Stimulated activated CD4-positive, alpha-beta T cell treated with anti-CD3 and anti-CD28 coated beads, TNF-alpha, amount 100 ng/mL, for 24 hours (primary cell): ENCODE measurements at places on chromosomes 6 and 20.

GRCh38 chr20:49486064-49486463 lies 3.6 kb upstream of the KCNB1 start:
- no peak for DNase-seq

DNA sequence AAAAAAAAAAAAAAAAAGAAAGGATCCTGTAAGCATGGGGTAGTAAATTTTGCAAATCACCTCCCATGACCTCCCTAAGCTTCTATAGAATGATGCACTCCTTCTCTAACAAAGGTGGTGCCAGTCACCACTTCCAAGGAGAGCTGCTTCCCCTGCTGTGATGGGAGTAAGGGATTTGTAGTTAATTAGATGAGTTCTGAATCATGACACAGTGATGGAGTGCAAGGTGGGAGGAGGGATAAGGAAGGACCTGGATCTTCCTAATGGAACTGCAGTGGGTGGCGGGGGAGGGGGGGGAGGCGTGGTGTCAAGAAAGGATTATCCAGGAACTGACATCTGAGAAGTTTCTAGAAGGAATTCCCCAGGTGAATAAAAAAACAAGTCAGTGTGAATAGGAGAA lies 47.8 kb downstream of the NRN1 start:
- no peak for DNase-seq

GRCh38 chr6:119760046-119760445 lies 410.5 kb upstream of the MAN1A1 start:
- DNase-seq = no peak

DNA sequence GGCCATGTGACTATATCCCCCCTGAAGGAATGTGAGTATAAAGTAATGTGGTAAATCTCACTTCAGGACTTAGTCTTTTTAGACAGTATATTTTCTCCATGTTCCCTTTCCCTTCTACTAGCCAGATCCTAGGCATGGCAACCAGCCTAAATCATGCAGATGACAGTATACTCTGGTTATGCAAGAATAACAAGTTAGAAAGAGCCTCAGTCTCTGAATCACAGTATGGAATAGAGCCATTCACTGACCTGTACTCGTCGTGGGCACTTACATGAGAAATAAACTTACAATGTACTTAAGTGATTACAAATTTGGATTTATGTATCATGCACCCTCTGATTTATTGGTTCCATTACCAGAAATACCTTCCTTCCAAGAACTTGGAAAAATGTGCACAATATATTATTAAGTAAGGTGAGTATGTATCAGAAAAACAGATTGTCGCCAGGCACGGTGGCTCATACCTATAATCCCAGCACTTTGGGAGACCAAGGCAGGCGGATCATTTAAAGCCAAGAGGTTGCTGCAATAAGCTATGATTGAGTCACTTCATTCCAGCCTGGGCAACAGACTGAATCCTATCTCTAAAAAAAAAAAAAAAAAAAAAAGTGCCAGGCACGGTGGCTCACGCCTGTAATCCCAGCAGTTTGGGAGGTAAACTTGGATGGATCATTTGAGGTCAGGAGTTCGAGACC lies 25.1 kb upstream of the FAM8A1 start:
- no peak for DNase-seq

DNA sequence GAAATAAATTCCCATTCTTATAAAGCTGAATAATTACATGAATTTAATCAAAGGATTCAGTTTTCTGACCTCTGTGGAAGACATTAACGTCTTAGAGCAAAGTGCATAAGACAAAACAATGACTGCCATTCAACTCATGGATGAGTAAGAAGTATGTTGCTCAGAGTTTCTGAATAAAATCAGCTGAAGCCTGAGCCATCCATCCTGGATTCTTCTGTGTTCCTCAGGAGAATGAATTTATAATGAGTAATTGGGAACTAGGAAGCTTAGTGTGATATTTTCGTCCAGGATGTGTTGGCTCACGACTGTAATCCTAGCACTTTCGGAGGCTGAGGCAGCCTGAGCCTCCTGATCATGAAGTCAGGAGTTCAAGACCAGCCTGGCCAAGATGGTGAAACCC lies 62.8 kb downstream of the PERP start:
- no peak for DNase-seq

DNA sequence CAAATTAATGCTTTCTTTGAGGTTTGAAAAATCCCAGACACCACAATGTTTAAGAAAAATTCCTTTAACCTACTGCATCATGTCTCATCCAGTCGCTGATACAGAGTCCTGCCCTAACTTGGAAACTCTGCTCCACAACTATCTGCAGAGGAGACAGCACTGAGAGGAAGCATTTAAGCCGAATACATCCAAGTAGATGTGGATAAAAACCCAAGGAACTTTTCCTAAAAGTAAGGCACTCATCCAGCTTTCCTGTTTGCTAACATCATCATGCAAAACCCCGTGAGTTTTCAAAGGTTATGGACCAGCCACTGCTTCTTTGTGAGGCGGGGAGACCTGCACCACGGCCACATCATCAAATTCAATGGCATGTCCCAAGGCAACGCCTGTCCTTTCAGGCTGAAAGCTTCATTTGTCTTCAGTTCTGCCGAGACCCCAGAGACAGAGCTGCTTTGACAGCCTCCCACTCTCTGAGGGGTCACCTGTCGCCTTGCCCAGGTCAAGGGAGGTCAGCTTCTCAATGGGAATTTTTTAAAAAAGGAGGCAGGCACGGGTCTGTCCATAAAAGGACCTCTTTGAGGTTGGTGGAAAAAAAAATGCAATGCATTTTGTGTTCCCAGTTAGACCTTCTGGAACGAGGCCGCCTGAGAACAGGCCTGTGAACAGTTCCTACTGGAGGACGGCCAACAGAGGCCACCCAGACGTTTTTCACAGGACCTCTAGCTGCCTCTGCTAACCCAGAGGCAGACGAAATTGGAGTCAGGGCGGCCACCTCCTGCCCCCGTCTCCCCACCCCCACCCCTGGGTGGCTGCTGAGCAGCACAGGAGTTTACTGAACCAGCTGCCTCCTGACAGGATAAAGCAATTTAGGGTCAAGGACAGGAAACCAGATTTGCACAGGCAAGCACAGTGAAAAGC lies 142.5 kb upstream of the HDDC2 start:
- DNase-seq = no peak

GRCh38 chr6:711925-712324 lies 19.0 kb upstream of the EXOC2 start:
- DNase-seq = no peak

DNA sequence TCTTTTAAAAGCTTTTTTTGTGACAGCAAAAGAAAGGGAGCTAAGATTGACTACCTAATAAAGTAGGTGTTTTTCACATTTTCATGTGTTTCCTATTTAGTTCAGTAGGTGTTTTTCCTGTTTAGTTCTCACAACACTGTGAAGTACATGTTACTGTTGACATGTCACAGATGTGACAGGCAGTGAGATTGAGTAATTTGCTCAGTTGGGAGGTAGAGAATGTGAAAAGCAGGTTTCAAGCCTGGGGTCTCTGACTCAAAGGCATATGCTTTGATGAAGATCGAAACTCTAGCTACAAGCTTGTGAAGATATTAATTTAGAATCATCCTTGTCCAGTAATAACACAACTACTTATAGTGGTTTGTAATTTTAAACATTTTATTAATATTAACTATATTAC lies 43.1 kb downstream of the SLX4IP start:
- DNase-seq = no peak

- DNase-seq = no peak
Measured at GRCh38 chr6:24154121-24154520, 28.1 kb downstream of the NRSN1 start.

DNA sequence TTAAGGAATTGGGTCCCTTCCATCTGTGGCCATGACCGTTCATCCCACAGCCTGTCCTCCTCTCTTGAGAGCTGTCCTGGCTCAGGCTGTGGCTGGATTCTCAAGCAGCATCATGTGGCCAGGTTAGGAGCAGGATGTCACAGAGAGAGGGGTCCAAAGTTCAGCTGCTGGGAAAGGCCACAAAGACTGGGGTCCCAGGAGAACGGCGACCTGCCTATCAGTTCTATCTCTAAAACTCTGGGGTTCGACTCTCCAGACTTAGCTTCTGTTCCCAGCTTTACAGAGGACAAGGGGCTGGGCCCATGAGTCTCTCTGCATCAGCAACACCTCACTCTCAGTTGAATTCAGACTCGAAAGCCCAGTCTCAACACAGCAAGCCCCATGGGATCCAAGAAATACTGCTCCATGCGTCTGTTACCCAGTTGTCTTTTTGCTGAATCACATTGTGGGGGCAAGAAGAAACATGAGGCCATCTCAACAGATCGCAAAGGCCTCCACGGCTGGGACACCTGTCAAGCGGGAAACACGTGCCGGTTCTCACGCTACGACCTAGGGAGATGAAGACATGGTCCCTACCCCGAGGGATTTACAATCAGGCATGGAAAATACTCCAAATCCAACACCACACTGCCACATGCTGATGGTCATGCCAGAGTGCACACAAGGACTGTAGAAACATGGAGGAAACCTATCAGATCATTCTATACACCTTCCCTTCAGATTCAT lies 95.4 kb downstream of the SLC22A23 start:
- DNase-seq = no peak

DNA sequence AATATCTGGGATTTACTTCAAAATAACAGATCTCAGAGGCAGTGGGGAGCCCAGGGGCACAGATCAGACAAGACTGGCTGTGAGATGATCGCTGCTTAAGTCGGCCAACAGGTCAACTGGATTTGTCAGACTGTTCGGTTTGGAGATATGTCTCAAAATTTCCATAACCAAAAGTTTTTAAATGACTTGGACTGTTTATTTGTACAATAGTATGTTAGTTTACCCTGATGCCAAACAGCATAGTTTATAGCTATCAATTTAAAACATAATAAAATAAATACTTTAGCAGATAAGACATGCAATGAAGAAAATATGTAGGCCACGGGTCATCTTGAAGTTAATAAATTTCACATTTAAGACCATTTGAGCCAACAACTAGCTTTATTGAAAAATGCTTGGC lies 126.7 kb downstream of the IRF4 start:
- DNase-seq = no peak

- DNase-seq = no peak
Measured at GRCh38 chr6:111662794-111663593, 57.3 kb upstream of the TRAF3IP2 start.

GRCh38 chr6:64227863-64228262 lies 592.3 kb downstream of the PHF3 start:
- DNase-seq = no peak

DNA sequence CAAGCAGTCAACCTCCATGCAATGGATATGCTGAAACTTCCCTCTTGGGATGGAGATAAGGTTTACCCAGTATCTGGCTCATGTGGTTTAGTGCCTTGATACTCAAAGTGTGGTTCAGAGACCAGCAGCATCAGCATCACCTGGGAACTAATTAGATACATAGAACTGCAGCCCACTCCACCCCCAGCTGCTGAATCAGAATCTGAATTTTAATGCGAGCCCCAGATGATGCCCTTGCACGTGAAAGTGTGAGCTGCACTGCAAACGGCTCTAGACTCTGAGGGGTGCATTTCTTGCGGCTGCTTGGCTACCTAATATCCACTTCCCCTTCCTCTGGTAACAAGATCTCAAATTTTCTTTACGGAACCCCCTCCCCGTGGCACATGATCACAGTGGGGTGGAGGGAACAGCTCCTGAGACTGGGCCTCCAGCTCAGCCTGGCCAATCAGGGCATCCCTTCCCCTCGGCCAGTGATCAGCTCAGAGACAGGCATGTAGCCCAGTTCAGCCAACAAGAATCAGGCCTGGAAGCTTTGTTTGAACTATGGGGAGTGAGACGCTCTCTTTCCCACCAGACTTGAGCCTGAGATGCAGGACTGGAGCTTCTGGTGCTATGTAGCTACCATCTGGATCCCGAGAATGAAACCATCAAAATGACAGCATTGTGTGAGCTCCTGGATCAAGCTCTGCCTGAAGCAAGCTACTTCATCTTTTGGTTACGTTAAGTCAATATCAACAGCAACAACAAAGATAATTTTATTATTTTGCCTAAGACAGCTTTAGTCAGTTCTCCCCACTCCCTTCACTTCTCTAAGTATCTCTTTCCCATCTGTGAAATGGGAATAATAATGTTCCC lies 12.8 kb downstream of the KCNK15 start:
- no peak for DNase-seq

DNA sequence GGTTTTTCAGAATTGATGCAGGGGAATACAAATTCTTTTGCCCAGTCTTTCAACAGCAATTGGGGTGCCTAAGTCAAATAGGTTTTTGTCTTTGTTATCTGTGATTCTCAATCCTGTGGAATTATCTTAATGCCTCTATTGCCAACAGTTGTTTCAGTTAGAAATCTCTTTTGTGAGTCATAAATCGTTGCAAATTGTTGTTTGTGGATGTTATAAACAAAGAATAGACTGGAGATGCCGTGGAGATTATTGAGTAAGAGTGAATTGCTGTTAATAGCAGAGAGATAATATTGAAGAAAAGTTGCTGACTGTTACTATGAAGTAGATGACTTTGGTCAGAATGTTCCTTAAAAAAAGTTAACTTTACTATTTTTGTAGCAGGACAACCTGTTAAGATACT lies 63.7 kb upstream of the POPDC3 start:
- no peak for DNase-seq

DNA sequence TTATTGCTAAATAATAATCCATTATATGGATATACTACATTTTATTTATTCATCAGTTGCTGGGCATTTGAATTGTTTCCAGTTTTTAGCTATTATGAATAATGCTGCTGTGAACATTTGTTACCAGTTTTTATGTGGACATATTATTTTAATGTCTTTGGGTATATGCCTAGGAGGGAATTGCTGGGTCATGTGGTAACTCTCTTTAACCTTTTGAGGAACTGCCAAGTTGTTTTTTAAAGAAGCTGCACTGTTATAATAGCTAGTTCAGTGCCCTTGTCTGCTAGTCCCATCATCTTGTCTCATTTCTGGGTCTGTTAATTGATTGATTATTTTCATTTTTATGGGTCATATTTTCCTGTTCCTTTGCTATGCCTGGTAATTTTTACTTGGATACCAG lies 56.3 kb downstream of the FOXO3 start:
- no peak for DNase-seq

DNA sequence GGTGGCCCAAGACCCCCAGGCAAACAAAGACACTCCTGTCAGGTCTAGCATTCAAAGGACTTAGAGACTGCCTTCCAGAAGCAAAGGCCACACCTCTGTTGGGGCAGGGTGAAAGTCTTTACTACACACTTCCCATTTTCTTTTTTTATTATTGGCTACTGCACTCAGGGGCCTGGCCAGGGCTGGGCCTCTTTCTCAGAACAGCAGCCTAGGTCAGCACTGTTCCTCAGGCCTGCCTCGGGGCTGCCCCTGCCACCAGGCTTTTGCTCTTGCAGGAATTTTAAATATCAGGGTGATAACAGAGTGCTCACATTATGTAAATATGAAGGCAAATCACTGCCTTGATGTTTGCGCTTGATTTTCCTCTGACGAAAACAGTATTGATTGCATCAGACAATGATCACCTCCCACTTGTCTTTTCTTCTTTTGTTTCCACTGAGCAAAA lies 18.5 kb downstream of the GSTA4 start:
- no peak for DNase-seq

GRCh38 chr6:81075974-81076373 lies 676.5 kb downstream of the TENT5A start:
- no peak for DNase-seq

- no peak for DNase-seq
Measured at GRCh38 chr6:21157186-21157929, 436.2 kb upstream of the SOX4 start.

GRCh38 chr6:129667034-129667433 lies 42.9 kb downstream of the ARHGAP18 start:
- DNase-seq = no peak

- no peak for DNase-seq
Measured at GRCh38 chr6:114735025-114735735, 392.4 kb upstream of the HS3ST5 start.

GRCh38 chr20:15033891-15034290 lies 696.5 kb upstream of the FLRT3 start:
- no peak for DNase-seq
